ENCODE measurements at places on chromosomes 2 and 18.

DNA sequence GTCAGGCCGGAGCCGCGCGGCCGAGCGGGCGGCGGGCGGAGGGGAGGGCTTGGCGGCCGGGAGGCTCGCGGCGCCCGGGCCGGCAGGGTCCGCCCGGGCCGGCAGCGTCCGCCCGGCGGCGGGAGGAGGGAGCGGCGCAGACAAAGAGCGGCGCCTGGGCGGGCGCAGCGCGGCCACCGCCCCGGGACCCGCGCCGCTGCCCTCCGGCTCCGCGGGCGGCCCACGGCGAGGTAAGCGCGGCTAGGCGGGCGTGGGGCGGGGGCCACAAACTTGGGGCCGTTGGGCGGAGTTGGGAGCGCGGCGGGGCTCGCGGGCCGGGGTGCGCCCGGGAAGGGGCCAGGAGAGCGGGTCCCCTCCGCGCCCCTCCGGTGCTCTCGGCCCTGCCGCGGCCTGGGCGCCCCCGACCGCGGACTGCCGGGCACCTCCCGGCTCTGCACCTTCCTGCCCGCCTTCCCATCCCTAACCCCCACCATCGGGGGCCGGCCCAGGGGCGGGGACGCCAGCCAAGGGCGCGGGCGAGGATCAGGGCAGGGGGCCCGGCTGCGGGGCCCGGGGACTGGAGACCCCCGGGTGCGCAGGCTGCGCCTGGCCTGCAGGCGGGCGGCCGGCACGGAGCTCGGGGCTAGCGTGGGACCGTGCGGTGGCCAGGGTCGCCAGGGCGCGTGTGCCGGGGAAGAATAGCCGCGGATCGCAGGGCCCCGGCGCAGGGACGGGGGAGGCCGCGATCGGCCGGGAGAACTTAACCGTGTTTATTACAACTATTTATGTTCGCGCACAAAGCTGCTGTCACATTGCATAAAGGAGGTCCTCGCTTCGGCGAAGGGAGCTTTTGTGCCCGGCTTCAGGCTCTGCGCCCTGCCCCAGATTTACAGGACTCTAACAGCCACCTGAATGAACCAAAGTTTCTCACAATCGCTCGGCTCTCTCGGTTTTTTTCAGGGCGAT lies at the start of gene NCK2:
NCK2 (plus strand) TSS at position 4 of the 945 bp plus-strand sequence. CDS start 110,152 bp downstream, outside the sequence.
- peaks cover 33% of the 10 kb centered on the region for H3K27me3 ChIP-seq
- no peaks in the 10 kb centered on the region for H3K36me3 ChIP-seq
- no peak within 1 kb of the TSS for H3K27ac ChIP-seq
- DNase-seq, result peak; percentile 65
- peak within 1 kb of the TSS; percentile 100 for H3K4me3 ChIP-seq

DNA sequence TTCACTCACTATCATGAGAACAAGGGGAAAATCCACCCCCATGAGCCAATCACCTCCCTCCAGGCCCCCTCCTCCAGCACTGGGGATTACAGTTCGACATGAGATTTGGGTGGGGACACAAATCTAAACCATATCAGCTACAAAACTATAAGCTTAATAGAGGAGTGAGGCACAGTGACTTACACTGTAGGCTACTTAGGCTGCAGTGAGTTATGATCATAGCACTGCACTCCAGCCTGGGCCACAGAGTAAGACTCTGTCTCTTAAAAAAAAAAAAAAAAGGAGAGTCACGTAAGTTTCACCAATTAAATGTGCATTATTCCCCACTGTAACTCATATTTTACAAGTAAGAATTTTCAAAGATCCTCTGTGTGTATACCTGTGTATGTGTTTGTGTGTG lies 26.2 kb upstream of the COLEC12 start:
- H3K4me3 ChIP-seq, result no peak overlapping the region
- no peak overlapping the region for H3K27ac ChIP-seq
- no peaks in the 10 kb centered on the region for H3K36me3 ChIP-seq

DNA sequence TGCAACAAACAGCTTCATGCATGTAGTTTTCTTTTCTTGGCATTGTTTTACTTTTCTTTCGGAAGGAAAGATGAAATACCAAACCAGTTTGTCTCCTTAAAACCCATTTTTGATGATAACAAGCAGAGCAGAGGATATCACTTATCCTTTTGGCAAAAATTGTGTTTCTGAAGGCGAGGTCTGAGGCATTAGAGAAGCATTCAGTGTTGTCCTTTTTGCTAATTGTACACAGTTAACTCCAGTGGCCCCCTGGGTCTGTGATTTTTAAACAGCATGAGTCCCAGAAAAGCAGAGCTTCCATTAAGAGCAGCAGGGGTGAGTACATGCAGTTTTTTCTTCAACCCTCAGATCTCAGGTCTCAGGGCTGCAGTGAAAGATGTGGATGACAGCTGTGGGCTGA lies 41.3 kb downstream of the TTC39C start:
- peak; percentile 41 for DNase-seq
- no peaks in the 10 kb centered on the region for H3K27me3 ChIP-seq
- no peak overlapping the region for H3K4me3 ChIP-seq
- no peaks in the 10 kb centered on the region for H3K36me3 ChIP-seq

DNA sequence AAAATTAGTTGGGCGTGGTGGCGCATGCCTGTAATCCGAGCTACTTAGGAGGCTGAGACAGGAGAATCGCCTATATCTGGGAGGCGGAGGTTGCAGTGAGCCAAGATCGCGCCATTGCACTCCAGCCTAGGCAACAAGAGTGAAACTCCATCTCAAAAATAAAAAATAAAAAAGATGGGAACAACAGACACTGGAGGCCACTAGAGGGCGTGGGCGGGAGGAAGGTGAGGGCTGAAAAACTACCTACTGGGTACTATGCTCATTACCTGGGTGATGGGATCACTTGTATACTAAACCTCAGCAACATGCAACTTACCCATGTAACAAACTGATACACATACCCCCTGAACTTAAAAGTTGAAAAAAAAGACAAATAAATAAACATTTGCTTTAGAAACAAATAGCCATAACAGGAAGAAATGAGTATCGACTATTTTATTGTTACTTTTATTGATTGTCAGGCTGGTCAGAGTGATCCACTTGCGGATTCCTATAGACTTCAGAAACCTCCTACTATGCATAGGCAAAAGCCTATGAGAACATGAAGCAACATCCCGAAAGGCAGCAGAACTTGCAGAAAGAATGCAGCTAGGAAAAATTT lies 61.0 kb downstream of the TMEM163 start:
- no peak overlapping the region for H3K4me3 ChIP-seq
- no peaks in the 10 kb centered on the region for H3K27me3 ChIP-seq
- no peak overlapping the region for H3K27ac ChIP-seq
- DNase-seq, result peak; percentile 49
- H3K36me3 ChIP-seq, result no peaks in the 10 kb centered on the region

DNA sequence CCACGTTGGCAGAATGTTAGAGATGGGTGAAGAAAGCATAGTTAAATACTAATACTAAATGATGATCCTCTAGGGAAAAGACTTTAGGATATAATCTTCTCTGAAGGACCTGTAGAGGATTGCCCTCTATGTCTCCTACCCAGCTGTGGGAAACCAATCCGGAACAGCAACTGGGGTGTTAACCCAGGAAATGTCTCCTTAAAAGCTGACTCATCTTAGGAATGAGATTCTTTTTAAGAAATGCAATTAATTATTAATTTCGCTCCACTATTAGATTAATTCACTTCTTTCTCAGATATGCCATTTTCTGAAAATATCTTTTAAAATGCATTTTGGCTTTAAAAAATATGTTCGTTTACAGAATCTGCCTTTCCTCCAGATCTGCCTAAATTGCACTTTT lies 7.4 kb downstream of the SCN3A start:
- no peak overlapping the region for H3K4me3 ChIP-seq

DNA sequence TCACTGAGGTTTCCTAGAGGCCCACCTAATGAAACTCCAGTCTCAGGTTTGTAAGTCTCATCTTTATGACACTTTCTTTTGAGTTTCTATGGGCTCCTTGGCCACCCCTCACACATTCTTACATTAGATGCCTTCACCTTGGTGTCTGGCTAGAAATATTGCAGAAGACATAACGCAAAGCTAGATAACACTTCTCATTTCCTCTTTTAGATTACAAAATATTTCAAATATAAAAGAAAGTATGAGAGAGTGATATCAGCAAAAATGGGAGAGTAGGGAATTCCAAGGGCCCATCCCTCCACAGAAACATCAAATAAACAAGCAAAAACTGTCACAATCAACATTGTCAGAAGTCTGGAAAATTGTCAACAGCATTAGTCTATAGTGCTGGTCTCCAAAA lies 43.3 kb upstream of the ZCCHC2 start:
- no peak overlapping the region for H3K4me3 ChIP-seq
- H3K27me3 ChIP-seq, result no peaks in the 10 kb centered on the region
- no peaks in the 10 kb centered on the region for H3K36me3 ChIP-seq
- H3K4me1 ChIP-seq, result no peaks in the 10 kb centered on the region
- DNase-seq, result no peak
- no peak overlapping the region for H3K27ac ChIP-seq

DNA sequence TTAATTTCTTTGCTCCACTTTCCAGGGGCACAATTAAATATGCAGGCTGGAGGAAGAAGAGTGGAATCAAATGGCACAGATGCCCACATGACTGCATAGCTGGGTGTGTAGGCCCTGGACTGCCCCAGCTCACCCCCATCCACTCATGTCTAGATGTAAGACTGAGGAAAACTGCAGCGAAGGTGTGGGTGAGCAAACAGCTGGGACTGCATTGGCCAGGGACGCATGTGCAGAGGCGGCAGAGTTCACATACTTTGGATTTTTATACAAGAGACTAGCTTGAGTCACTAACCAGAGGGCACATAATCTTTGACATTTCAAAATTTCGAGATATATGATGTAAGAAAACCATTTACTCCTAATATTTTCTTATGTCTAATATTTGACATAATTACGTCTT lies 60.1 kb downstream of the SPIRE1 start:
- H3K4me3 ChIP-seq, result no peak overlapping the region
- no peaks in the 10 kb centered on the region for H3K4me1 ChIP-seq
- no peaks in the 10 kb centered on the region for H3K36me3 ChIP-seq

DNA sequence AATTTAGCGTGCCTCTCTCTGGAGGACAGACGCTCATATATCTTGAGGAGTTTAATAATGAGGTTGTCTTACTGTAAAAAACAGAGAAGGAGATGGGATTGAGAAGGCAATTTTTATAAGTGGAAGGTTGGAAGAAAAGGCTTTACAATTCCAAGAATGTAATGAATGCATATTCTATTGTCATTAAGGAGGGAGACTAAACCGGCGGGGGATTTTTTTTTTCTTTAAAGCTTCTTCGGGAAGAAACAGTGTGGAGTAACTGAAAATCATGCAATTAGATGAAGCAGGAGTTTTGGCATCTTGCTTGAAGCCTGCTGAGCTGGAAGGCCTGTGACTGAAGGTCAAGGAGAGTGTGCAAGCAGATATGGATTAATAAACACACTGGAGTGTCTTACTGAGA lies 124.4 kb downstream of the HRH4 start:
- DNase-seq, result peak; percentile 25
- no peak overlapping the region for H3K27ac ChIP-seq
- no peaks in the 10 kb centered on the region for H3K36me3 ChIP-seq
- peaks cover 13% of the 10 kb centered on the region for H3K4me1 ChIP-seq
- no peaks in the 10 kb centered on the region for H3K27me3 ChIP-seq

GRCh38 chr2:1162768-1163584 lies 212.3 kb downstream of the SNTG2 start:
- H3K27ac ChIP-seq, result no peak overlapping the region
- DNase-seq, result no peak
- no peaks in the 10 kb centered on the region for H3K36me3 ChIP-seq

DNA sequence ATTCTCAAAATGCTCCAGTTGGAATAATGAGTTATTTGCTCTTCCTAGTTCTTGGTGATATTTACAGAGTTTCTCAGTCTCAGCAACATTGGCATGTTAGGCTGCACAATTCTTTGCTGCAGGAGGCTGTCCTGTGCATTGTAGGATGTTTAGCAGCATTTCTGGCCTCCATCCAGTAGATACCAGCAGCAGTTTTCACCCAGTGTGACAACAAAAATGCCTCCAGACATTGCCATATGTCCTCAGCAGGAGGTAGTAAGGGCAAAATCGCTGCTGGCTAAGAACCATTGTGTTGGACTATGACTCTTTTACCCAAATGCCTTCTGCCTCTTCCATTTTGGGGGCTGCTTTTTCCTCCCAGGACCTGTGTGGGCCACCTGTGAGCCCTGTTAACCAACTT lies 50.4 kb downstream of the PAX8 start:
- peaks cover 18% of the 10 kb centered on the region for H3K4me1 ChIP-seq
- no peak overlapping the region for H3K4me3 ChIP-seq
- no peaks in the 10 kb centered on the region for H3K27me3 ChIP-seq
- no peaks in the 10 kb centered on the region for H3K36me3 ChIP-seq

GRCh38 chr2:42848726-42849290 lies 56.4 kb upstream of the HAAO start:
- DNase-seq, result no peak
- H3K27me3 ChIP-seq, result no peaks in the 10 kb centered on the region
- H3K27ac ChIP-seq, result no peak overlapping the region
- H3K4me3 ChIP-seq, result no peak overlapping the region
- H3K36me3 ChIP-seq, result no peaks in the 10 kb centered on the region
- H3K4me1 ChIP-seq, result peaks cover 12% of the 10 kb centered on the region

- H3K27ac ChIP-seq, result no peak overlapping the region
- DNase-seq, result no peak
- no peaks in the 10 kb centered on the region for H3K36me3 ChIP-seq
- no peak overlapping the region for H3K4me3 ChIP-seq
- no peaks in the 10 kb centered on the region for H3K4me1 ChIP-seq
Observed at GRCh38 chr2:109212836-109213563, 84.0 kb downstream of the SH3RF3 start.

- no peaks in the 10 kb centered on the region for H3K4me1 ChIP-seq
- no peak overlapping the region for H3K27ac ChIP-seq
- H3K27me3 ChIP-seq, result no peaks in the 10 kb centered on the region
Observed at GRCh38 chr2:128941751-128942150, 623.1 kb upstream of the HS6ST1 start.

DNA sequence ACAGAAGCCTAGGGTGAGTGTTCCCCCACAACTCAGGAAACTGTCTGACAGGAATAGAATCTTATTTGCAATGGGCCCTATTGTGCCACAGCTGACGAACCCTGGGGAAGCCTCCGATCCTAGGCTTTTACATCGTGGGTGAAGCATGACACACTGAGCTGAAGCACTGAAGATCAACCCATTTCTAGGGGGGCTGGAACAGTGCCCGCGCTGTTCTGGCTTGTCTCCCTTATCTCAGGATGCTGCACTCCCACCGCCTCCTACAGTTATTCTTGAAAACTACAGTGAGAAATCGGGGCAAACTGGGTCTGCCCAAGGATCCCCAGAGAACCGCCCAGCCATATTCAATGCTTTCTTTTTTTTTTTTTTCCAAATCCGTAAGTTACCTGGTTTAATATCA lies 41.1 kb downstream of the NETO1 start:
- DNase-seq, result peak; percentile 8
- no peaks in the 10 kb centered on the region for H3K36me3 ChIP-seq
- H3K4me3 ChIP-seq, result no peak overlapping the region

All from neural progenitor cell (in vitro differentiated cells).